ENCODE measurements at places on chromosomes 5 and 9. TPM values are rescaled to one million over a fixed set of nuclear protein-coding genes. Genes with fewer than 3 reads are reported as not detected.

DNA sequence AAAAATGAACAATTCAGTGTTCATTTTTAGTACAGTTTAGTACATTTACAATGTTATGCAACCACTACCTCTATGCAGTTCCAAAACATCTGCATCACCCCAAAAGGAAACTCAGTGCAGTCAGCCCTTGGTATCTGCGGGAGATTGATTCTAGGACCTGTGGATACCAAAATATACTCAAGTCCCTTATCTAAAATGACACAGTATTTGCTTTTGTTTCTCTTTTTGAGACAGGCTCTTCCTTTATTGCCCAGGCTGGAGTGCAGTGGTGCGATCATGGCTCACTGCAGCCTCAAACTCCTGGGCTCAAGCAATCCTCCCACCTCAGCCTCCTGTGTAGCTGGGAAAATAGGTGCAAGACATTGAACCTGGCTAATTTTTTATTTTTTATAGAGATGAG lies 114.0 kb downstream of the PIP5K1B start:
- no peak for DNase-seq

DNA sequence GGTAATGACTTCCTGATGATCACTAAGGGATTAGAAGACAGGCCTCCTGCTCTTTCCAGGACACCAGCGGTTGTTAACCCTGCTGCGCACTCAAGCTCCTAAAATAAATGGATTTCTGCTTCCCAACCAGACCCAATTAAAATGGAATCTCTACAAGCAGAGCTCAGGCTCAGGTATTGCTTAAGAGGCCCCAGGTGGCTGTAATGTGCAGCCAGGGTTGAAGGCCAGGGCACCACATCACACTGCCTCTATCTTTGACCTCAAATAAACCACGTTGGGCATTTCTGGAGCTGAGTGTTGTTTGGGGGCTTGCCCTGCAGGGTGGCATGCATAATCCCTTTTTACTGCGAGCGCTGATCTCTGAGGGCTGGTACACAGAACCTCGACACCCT lies 108.0 kb downstream of the FBXO38 start:
- no peak for DNase-seq

DNA sequence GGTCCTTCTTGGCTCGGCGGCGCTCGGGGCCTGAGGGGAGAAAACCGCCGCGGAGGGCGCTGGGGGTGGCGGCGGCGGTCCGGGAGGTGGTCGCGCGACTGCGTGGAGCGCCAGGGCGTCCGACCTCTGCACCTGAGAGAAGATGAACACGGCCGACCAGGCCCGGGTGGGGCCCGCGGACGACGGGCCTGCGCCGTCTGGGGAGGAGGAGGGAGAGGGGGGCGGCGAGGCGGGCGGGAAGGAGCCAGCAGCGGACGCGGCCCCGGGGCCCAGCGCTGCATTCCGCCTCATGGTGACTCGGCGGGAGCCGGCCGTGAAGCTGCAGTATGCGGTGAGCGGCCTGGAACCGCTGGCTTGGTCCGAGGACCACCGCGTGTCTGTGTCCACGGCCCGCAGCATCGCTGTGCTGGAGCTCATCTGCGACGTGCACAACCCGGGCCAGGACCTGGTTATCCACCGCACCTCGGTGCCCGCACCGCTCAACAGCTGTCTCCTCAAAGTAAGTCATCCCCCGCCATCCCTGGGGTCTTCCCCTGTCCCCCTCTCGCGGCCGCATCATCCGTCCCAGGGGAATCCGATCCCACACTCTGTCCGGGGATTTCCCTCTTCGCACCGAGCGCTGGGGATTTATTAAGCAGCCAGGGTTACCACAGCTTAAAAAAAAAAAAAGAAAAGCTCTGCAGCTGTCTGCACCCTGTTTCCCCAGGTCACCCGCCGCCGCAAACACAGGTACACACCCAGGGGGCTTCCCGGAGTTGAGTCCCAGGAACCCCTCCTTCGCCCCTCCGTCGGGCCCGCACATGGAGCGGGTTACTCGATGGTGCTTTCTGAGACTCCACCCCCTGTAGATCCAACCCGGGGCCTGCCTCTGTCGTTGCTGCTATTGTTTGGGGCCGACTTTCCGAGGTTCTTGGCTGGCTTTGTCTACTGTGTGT lies at the start of gene GTF3C4:
Gene GTF3C4 (plus strand): TSS at position 8 of the 935 bp plus-strand sequence. CDS start 135 bp downstream, at position 143.
- peak; percentile 45 for DNase-seq

FAM81B gene
- total RNA-seq, result not detected

INSL4 gene
- 0.20 TPM for total RNA-seq

Data from HT-29 (cell line).